Left colon (tissue), 2 donors: ENCODE measurements at places on chromosomes 3 and 15. TPM values are rescaled to one million over a fixed set of nuclear protein-coding genes. Genes with fewer than 3 reads are reported as not detected.

Gene UBE2E2
- 6.4 TPM for total RNA-seq

Gene ZNF385D
- total RNA-seq, result 0.79 TPM

Gene SCN11A
- total RNA-seq, result 0.12 TPM

Gene SLC22A13
- total RNA-seq, result 0.27 TPM

Gene WDR49
- 1.0 TPM for total RNA-seq

Gene LRRN1
- 1.0 TPM for total RNA-seq

Gene DNAH12
- total RNA-seq, result 0.09 TPM

Gene CAMK1
- 10.9 TPM for total RNA-seq

Gene ZNF660
- 1.2 TPM for total RNA-seq

Gene HHATL
- total RNA-seq, result not detected

Gene MUC13
- total RNA-seq, result 1,021 TPM

Gene FMN1
- total RNA-seq, result 48.3 TPM

Gene EXD1
- not detected for total RNA-seq
